M059J (cell line): ENCODE measurements at places on chromosomes 16 and 17. TPM values are rescaled to one million over a fixed set of nuclear protein-coding genes. Genes with fewer than 3 reads are reported as not detected.

The ATP2C2 gene
- 0.07 TPM in 1 of 2 replicates, not detected in the other for total RNA-seq

The SEZ6L2 gene
- 16.7 and 38.3 TPM in 2 replicates for total RNA-seq

The MEIOB gene
- 1.0 and 1.8 TPM in 2 replicates for total RNA-seq

The LAT gene
- 1.2 TPM in 1 of 2 replicates, not detected in the other for total RNA-seq

The GNGT2 gene
- 0.49 TPM in 1 of 2 replicates, not detected in the other for total RNA-seq

The CA5A gene
- not detected in 2 replicates for total RNA-seq

The ZNF668 gene
- total RNA-seq: 6.5 and 11.9 TPM in 2 replicates

The CDR2 gene
- 33.8 and 51.1 TPM in 2 replicates for total RNA-seq

The CD79B gene
- total RNA-seq: 0.27 and 0.54 TPM in 2 replicates

The ORAI3 gene
- 46.0 and 58.5 TPM in 2 replicates for total RNA-seq

The KRT33B gene
- 1.3 TPM in 1 of 2 replicates, not detected in the other for total RNA-seq

The EXOC3L1 gene
- total RNA-seq: 0.54 and 1.4 TPM in 2 replicates

The PDILT gene
- total RNA-seq: not detected in 2 replicates

- DNase-seq: peak; percentile 57
Observed at GRCh38 chr17:28416703-28417311, 10.8 kb upstream of the SLC46A1 start.

DNA sequence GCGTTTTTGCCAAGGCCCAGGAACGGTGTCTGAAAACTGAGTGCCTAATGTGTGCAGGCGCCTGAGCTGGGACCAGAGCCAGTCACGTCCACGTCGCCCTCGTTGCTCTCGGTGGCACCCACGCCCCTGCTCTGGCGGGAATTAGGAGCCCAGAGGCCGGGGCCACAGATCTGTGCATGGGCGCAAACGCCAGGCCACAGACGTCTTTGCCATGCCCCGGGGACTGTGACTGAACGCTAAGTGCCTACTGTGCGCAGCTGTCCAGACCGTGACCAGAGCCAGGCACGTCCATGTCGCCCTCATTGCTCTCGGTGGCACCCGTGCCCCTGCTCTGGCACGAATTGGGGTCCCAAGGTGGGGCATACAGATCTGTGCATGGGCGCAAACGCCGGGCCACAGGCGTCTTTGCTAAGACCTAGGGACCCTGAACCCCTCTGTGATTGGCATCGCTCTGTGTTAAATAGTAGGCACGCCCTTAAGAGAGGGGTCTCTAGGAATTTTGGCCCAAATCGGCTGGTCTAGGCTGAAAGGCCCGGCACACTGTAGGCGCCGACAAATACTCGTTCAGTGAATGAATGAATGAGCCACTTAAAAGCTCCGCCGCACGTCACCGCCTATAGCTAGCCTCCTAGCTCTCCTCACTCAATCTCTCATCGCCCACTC lies 827 bp upstream of the UBALD1 start:
- no peak for DNase-seq

DNA sequence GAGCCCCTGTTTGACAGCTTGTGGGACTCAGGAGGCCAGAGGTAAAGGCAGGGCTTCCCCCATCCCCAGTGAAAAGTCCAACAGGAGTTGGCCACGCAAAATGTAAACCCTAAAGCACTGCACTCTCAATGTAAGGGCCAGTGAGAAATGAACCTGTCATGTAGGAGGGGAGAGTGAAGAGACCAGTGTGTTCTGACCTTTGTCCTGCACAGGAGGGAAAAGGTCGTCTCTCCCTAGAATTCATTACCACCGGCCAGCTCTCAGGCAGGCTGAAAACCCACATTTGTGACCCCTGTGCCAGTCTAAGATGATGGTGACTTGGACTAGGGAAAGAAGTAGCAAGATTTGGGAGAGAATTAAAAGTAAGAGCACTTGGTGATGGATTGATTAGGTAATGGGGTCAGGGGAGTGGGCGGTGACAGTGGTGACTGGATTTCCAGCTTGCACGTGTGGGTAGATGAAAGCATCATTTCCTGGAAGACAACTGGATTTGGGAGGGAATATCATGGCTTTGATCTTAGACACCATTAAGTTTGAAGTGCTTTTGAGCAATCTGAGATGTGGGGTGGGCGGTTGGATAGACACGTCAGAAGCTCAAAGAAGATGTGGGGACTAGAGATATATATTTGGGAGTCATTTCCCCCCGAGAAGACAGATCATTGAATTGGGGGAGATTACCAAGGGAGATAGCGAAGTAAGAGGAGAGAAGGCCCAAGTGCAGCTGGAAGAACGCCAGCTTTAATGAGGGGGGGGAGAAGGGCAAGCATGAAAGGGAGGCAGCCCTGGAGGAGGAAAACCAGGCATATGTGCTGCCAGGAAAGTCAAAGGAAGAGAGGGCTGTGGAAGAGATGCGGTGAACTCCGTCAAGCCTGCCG lies 119.5 kb downstream of the NTN1 start:
- no peak for DNase-seq

- peak; percentile 9 for DNase-seq
Observed at GRCh38 chr17:38353086-38353604, 1.5 kb downstream of the SOCS7 start.

DNA sequence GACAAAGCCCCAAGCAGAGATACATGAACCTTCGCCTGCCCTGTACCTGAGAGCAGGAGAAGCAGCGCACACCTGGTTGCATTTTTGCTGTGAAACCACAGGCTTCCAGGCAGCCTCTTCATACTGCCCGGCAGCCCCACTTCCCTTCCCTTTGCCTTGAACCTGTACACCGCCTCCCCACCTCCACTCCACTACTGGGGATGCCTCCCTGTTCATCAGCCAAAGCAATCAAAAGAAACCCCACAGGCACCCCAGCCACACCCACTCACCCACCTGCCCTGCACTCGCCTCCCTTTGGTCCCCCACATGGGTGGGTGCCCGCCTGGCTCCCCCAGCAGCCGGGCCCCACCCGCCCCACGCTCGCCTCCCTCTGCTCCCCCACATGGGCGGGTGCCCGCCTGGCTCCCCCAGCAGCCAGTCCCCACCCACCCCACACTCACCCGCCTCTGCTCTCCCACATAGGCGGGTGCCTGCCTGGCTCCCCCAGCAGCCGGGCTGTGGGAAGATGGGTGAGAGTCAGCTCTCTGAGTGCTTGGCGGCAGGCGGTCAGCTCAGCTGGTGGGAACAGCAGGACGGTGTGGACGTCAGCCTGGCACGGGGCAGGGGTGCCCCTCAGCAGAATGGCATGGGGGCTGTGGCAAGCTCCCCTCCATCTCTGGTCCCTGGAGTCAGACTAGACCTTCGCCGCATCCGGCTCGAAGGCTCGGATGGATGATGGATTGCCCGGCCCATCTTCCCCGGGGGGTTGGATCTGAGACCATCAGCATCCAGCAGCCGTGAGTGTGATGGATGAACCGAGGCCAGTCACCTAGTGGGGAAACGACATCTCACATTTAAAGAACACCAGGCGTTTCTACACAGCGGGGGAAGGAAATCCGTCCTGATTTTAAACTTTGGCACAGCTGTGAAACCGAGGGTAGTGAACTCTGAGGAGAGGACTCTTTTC lies 135.6 kb downstream of the BANP start:
- no peak for DNase-seq

GRCh38 chr16:3838600-3839401 lies 41.7 kb downstream of the CREBBP start:
- no peak for DNase-seq

DNA sequence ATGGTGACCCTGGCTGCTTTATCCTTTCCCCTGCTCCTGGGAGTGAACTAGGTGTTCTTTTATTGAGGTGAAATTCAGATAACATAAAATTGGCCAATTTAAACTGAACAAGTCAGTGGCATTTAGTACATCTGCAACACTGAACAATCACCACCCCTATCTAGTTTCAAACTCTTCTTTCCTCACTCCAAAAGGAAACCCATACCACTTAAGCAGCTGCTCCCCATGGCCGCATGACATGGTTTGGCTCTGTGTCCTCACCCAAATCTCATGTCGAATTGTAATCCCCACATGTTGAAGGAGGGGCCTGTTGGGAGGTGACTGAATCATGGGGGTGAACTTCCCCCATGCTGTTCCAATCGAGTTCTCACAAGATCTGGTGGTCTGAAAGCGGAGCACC lies 154.1 kb downstream of the STX8 start:
- DNase-seq: no peak

DNA sequence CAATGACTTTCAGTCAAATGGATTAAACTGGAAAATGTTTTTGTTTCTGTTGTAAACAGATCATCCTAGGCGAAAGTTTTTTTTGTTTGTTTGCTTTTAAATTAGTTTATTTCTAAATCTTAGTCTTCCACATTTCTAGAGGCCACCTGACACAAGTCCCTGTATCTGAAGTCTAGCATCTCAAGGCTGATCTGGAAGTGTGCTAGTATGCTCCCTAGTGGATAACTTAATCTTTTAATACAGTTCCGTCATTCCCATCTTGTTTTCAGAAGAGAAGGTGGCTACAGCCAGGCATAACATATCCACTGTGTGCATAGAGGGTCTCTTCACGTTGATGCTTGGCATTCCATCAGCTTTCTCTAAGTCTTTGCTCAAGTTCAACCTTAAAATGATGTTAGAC lies 7.6 kb downstream of the IFT20 start:
- no peak for DNase-seq

DNA sequence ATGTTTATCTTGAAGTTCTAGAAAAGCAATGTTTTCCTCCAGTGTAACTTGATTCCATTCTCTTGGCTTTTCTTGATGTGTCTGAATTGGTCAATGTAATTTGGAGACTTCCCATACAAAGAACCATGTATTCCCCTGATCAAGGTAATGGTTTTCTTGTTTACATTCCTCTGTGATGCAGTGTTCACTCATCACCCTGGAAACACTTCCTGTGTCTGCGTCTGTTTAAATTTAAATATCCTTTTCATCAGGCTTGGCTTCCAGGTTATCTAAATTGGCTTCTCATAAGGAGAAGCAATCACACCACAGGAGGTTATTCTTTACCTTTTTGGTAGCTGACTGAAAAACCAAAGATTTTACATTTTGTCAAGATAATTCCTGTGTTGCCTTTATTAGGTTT lies 237.3 kb upstream of the WSCD1 start:
- peak; percentile 94 for DNase-seq

DNA sequence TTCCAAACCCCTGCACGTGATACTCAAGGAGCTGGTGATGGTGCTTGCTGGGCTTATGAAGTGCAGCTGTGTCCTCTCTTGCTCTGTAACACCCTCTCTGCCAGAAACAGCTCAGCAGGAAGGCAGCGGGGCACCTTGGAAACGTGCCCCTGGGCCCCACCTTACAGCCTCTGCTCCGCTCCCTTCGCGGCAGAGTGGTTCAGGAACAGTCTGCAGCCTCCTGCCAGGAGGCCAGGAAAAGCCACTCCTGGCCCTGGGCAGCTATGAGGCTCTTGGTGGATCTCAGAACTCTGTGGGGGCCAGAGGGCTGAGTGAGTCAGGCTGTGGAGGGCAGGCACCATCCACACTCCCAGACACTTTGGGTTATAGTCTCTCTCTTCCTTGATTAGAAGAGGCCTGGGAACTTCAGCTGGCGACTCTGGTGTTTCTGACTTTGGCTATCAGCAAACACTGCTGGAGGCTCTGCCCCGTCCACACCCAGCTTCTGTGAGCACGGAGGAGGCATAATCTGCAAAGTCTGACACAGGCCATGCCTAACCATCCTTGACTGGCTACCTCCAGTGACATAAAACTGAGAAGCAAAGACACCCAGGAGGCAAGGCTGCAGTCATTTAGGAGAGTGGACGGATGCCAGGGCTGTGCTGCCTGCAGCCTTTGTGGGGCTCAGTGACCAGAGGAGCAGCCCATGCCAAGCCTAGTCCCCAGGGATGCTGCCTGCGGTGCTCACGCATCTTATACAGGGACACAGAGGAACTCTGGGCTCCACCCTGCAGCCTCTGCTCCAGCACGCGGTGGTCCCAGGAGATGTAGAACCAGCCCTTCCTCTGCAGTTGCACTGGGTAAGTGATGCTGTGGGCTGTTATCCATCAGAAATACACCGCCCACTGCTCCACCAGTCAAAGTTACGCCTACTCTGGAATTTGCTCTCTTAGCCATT lies 65.3 kb downstream of the METRNL start:
- DNase-seq: no peak

GRCh38 chr17:6460531-6461161 lies 16.4 kb downstream of the PIMREG start:
- DNase-seq: no peak

DNA sequence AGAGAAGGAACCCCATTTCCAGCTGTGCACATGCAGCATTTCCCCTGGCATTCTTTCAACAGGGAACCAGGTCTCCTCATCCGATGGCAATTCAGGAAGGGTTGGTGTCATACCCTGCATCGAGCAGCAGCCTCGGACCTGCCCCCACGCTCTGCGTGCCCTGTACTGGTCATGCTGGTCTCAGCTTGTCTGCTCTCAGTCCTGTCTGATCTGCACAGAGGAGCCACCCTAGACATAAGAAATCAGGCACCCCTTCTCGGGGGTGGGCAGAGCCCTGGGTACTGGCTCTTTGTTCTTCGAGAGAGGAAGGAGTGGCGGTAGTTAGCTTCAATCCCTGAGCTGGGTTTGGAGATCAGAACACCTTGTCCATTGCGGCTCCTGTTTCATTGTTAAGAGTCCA lies 162.0 kb upstream of the RPH3AL start:
- DNase-seq: no peak

DNA sequence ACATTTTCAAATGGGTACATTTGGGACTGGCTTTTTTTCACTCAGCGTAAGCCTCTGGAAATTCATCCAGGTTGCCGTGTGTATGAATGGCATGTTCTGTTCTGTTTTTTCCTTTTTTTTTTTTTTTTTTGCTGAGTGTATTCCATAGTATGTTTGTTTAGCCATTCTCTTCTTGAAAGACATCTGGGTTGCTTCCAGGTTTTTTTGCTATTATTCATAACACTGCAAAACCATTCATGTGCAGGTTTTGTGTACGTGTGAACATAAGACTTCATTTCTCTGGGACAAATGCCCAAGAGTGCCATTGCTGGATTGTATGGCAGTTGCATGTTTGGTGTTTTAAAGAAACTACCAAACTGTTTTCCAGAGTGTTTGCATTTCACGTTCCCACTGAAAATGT lies 335.9 kb upstream of the TNRC6C start:
- no peak for DNase-seq

GRCh38 chr16:50479771-50480170 lies 68.4 kb upstream of the NKD1 start:
- no peak for DNase-seq

GRCh38 chr17:15999974-16000827 lies 577 bp downstream of the TTC19 start:
- peak; percentile 39 for DNase-seq

DNA sequence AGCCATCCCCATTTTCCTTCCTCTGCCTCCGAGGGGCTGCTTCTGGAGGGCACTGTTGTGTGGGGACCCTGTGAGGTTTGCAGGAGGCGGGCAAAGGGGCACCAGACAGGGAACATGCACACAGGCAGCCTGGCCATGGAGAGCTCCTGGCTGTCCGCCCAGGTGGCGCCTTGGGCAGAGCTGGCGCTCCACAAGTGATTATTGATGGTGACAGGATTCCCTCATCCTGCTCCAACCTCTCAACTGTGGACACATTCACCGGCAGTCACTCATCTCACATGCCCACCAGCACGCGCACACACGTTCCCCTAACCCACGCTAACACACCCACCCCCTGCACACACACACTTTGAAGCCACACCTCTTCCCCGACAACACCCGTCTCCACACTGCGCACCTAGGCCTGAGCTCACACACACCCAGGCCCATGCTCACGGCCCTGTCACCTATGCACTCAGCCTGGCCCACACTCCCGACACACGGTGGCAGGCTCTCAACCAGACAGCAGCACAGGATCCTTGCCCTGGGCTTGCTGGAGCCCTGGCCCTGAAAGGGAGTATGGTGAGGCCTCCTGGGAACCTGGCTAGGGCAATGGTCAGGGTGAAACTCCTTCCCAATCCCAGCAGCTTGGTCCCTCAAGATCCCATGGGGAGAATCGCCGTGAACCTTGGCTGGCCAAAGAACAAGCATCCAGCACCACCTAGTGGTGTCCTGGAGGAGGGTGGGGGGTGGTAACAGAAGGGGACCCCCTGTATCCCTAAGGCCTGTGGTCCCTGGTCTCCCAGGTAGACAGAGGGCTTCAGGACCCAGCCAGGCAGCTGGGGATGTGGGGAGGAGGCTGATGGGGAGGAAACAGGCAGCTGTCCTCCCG lies 3.6 kb downstream of the PNMT start:
- DNase-seq: peak; percentile 42
